Central memory CD8-positive, alpha-beta T cell (primary cell): ENCODE measurements at places on chromosomes 13 and 19.

- DNase-seq, result no peak
These were observed 11.2 kb upstream of the CEACAM21 start for GRCh38 chr19:41564515-41565378.

GRCh38 chr19:43638214-43638994 lies 1.2 kb downstream of the CADM4 start:
- DNase-seq, result no peak

DNA sequence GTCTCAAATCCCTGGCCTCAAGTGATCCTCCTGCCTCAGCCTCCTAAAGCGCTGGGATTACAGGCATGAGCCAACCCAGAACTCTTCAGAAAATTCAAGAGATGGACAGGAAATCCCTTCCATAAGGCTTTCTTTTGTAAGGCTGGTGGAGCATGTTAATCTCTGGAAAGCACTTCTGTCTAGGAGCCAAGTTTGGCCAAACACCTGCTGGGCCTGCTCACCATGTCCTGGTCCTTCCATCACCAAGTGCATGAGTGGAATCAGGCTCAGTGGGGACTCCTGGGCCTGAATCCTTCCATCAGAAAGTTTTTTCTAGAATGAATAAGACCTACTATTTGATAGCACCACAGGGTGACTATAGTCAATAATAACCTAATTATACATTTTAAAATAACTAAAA lies 148.0 kb downstream of the DCLK1 start:
- no peak for DNase-seq

GRCh38 chr13:48585456-48585840 lies 52.6 kb upstream of the RCBTB2 start:
- no peak for DNase-seq

DNA sequence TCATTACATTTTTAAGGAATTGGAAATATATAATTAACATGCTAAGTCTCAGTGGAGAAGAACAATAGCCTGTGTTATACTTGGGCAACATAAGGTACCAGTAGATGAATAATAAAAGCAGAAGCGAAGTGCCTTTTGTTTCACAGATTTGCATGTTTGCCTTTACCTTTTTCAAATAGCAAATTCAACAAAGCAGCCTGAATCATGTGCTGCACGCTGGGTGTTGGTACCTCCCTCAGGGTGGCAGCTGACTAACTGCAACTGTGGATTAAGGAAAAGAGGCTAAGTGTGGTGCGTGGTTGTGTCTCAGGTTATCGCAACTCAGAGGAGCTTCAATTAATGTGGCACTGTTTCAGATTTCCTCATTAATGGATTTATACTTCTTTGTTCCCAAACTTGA lies 189.0 kb downstream of the LMO7 start:
- no peak for DNase-seq

GRCh38 chr13:75907044-75907443 lies 270.9 kb downstream of the LMO7 start:
- DNase-seq, result no peak

DNA sequence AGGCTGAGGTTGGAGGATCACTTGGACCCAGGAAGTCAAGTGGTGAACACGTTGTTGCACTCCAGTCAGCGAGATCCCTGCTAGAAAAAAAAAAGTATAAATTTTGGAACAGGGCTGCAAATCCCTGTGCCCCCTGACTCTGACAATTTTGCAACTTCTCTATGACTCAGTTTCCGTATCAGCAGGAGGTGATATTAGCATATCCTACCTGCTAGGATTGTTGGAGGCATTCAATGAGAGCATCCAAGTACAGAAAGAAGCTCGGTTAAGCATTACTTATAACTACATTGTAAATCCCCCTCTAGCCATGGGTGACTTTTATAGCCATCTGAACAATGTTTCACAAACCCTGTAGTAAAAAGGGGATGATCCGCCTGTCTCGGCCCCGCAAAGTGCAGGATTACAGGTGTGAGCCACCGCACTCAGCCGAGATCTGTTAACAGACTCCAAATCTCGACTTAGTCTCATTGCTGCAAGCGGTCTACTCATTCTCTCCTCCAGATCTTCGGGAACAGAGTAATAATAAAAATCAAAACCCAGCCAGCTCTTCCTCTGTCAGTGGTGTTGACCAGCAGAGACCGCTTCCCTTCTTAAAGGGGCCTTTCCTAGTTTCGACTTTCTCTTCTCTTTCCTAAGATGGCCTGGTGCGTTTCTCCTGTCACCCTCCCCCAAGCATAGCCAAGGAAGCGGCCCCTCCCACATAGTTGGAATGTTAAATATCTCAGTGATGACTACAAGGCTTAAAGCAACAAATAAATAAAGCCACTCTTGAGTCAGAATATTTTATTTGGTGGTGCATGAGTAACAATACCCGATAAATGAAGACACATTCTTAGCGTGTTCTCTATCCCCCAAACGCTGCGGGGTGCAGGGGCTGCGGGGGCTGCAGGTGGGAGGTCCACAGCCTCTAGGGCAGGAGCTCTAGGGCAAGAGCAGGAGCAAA lies 10.3 kb upstream of the BICRA start:
- DNase-seq, result no peak

DNA sequence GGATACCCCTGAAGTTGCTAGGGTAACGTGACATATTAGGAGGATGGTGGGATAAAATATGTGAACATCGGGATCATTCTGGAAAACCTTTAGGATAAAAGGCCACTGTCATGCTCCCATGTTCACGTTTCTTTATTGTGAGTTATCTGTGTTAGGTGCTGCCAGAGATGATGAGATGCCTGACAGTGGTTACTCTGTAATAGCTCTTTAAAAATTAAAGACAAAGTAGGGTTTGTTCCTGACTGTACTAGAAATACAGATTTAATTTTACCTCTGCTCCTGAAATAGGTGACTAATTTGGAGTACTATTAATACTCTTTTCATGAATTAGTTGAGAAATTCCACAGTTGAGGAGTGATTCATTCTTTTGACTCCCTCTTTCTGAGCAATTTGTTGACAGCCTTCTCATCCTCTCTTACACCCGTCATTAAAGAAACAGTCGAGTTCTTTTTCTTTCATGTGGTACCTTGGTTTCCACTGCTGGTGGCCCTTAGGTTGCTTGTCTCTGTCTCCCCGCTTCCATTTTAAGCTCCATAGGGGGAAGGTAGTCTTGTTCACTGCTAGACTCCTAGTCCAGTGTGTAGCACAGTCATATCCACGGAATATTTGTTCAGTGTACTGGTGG lies 28.4 kb downstream of the SAE1 start:
- peak; percentile 29 for DNase-seq

DNA sequence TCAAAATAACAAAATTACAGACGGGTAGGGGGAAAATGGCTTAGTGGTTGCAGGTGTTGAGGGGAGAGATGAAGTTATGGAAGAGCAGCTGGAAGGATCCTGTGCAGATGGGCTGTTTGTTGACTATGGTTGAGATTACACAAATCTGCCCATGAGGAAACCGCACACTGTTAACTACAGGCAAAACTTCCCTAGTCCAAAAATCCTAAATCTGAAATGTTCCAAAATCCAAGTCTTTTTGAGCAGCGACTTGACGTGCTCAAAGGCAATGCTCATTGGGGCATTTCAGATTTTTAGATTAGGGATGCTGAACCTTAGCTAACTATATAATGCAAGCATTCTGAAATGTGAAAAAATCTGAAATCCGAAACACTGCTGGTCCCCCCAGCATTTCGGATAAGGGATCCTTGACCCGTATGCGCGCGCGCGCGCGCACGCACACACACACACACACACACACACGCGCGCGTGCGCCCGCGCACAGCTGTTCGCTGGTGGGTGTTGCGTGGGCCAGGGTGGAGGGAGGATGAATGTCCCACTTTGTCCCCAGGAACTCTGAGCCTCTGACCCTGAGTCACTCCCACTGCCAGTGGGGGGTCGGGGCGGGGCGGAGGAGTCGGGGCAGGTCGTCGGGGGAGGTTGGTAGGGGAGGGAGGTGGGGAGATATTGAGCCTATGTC lies 6.8 kb downstream of the F2RL3 start:
- no peak for DNase-seq

- DNase-seq, result no peak
These were observed 1199.9 kb upstream of the SPRY2 start for GRCh38 chr13:81540777-81541176.

GRCh38 chr13:75103976-75104375 lies 378.0 kb downstream of the TBC1D4 start:
- no peak for DNase-seq
